ENCODE measurements at places on chromosomes 3 and 15.
A peak's percentile ranks its signal among the peaks of the same experiment; 100 is the strongest.

DNA sequence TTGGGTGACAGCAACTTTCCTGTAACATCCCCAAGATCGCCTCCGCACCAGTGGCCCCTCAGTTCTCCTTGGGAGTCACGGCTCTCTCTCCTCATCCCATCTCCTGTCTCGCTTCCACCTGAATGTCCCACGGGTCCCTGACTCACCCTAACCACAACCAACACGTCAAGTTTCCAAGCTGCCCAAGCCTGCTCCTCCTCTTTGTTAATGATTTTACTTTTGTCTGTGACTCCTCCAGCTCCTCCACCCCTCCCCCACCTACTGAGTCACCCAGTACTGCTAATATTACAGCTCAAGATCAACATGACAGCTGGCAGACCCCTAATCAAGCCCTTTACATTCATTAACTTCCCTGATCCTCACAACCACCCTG lies 39.3 kb downstream of the BDH1 start:
- peak; percentile 66 for DNase-seq

GRCh38 chr3:190088890-190089289 lies 31.8 kb downstream of the P3H2 start:
- DNase-seq = no peak

DNA sequence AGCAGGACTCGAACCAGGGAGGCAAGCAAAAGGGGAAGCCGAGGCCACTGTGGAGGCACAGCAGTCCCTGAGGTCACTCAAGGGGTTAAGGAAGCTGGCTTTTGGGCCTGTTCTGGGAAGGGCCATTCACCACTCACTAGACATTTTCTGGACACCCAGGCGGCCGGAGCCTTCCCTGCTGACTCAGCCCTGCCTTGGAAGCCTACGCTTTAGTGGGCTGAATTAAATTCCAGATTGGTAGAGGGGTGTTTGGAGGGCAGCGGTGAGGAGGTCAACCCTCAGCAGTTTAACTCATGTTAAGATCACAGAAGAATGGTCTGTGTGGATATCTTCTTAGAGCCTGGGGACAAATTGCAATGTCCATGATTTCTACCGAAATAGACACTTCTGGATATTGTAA lies 152.8 kb downstream of the GABRG3 start:
- no peak for DNase-seq

- no peak for DNase-seq
Observed at GRCh38 chr3:149603126-149604074, 54.4 kb downstream of the WWTR1 start.

GRCh38 chr3:140756240-140757016 lies 78.6 kb downstream of the TRIM42 start:
- no peak for DNase-seq

DNA sequence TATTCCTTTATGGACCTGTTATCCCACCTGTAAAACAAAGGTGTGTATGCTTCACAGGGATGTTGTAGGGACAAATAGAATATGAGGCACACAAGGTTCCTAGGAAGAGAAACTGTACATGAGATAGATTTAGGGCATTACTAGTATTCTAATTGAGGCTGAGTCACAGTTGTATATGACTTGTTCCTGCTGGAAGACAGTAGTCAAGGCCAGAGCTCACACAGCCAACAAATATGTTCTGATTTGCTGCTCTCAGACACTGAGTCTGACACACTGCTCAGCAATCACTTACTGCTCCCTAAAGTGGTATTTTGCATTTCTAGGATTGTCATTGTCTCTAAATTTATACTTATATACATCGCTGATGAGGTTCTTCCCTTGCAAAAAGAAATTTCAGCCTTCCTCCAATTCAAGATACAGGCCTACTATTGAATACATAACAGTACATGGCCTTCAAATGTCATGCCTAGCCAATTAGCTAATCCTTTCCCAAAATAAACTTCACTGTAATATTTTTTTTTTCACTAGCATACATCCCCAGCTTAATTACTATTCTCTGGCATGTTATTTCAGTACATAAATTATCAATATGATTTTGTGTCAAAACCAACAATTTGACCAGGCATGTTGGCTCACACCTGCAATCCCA lies 69.8 kb downstream of the TIGIT start:
- DNase-seq = no peak

- DNase-seq = no peak
Observed at GRCh38 chr15:74758736-74759135, 10.1 kb downstream of the CYP1A2 start.

DNA sequence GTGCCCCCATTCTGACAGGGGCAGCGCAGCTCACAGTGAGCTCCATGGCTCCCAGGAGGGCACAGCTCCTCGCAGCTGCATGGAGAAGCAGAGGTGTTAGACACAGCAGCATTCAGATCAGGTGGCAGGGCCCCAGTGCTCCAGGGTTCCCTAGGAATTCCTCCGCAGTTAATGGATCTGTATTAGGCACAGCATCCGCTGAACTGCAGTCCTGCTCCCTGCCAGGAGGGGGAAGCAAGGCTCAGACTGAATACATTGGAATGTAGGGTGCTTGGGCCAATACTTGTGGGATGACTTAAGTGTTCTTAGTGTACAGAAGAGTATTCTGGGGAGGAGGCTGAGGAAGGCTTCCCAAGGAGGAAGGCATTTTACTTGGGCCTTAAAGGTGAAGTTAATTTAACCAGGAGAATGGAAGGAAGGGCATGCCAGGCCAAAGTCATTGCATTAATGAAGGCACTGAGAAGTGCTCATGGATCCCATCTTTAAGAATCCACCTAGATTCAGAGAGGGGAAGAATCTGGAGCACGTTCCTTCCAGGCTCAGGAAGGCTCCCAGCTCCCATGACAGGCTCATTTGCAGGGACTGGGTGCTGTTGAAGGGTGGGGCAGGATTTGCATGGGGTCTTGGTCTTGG lies 111.6 kb downstream of the RAB11A start:
- no peak for DNase-seq

GRCh38 chr3:177893331-177893730 lies 642.9 kb upstream of the KCNMB2 start:
- no peak for DNase-seq

DNA sequence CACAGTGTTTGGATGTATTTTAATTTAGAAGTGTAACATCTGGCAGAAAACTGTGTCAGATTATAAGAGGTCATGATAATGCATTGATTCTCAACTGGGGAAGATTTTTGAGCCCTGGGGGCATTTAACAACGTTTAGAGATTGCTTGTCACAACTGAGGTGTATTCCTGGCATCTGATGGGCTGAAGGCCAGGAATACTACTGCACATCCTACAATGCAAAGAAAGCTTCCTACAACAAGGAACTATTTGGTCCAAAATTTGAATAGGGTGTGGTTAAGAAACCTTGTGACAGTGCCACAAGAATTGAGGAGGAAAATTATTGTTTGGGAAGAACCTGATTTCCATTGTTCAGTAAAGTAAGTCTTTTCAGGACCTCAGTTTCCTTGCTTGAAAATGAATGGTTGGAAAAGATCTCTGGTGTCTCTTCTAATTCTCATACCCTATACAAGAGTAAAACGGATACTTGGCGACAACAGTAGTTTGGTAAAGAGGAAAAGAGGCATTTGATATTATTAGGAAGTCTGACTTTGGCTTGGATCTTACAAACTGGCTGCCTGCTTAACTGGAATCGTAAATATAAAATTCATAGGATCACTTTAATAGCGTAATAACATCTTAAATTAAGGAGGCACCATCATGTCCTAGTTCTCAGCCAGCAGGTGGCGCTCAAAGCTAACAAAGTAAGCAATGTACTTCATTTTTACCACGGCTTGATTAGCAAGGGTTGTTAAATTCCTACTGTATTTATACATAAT lies 4.3 kb downstream of the DAZL start:
- peak; percentile 55 for DNase-seq

- DNase-seq = no peak
Observed at GRCh38 chr3:129399895-129400357, 28.5 kb downstream of the EFCAB12 start.

DNA sequence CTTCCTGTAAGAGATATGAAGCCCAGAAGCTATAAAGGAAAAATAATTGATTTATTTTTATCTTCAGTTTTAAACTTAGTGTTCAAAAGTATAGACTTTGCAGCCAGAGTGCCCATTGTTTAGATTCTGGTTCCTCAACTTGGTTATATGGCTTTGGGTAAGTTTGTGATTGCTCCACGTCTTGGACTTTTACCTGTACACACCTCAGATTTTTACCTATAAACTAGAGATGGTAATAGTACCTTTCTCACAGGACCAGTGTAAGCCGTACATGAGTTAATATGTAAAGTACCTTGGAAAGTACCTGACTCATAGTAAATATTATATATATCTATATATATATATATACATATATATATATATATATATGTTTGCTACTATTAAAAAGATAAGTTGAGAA lies 283.8 kb downstream of the RAP2B start:
- DNase-seq = no peak

DNA sequence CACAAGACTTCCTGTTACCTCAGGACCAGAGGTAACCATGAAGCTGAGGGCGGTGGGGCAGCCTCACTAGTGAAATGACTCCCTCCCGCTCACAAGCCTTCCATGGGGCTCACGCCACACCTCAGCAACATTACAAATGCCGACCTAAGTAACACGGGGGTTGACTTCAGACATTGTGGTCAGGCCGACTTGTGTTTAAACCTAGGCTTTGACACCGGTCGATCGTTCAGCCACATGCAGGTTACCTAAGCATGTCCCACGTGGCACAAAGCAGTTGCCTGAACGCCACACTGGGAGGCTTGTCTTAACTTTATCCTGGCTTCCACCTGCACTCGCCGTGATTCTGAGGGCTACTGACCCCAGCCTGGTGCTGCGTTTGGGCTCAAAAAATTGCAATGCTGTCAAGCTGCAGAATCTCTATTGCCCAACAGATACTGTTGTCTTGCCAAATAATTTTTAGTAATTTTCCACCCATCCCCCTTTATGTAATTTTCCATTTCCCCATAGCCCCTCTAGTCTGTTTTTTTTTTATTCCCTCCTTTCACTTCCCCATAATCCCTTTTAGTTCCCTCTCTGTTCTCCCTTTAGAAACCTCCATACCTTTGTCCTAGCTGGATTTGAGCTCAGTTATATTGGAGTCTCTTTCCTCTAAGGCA lies 158.6 kb upstream of the RGMA start:
- no peak for DNase-seq

DNA sequence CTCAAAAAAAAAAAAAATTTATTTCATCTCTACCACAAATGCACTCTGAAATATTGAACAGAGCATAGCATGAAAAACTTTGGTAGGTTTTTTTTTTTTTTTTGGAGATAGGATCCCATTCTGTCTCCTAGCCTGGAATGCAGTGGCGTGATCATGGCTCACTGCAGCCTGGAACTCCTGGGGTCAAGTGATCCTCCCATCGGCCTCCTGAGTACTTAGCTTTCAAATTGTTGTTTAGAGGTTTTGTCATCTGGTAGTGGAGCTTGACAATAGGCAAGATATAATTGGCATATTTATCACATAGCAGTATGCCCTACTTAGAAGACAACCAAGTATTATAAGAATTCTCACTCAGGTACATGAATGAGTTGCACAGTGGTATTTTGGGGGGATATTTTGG lies 234.2 kb upstream of the ST8SIA2 start:
- DNase-seq = no peak

- DNase-seq = no peak
Observed at GRCh38 chr15:37130356-37130755, 30.0 kb upstream of the MEIS2 start.

All from T1000 (cell line).